ENCODE measurements at places on chromosomes 6 and 20. TPM values are rescaled to one million over a fixed set of nuclear protein-coding genes. Genes with fewer than 3 reads are reported as not detected.

DNA sequence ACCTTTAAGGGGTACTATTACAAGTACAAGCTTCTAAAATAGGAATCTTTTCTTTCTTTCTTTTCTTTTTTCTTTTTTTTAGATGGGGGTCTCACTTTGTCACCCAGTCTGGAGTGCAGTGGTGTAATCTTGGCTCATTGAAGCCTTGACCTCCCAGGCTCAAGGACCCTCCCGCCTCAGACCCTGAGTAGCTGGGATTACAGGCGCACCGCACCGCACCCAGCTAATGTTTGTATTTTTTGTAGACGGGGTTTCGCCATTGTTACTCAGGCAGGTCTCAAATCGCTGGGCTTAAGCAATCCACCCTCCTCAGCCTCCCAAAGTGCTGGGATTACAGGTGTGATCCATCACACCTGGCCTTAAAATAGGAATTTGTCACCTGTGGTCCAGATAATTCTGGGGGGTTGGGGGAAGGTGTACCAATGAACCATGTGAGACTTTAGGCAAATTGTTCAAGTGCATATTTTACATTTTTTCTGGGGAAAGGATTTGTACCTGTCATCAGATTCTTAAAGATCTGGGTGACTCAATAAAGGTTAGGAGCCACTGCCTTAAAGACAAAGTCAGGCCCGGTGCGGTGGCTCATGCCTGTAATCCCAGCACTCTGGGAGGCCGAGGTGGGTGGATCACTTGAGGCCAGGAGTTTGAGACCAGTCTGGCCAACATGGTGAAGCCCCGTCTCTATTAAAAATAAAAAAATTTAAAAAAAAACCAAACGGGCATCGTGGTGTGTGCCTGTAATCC lies 19.7 kb upstream of the SYNJ2 start:
- peaks cover 7% of the 10 kb centered on the region for H3K27me3 ChIP-seq
- peaks cover 23% of the 10 kb centered on the region for H3K36me3 ChIP-seq
- H3K27ac ChIP-seq: peak overlapping the region; percentile 82
- H3K4me3 ChIP-seq: peak overlapping the region; percentile 56

- no peaks in the 10 kb centered on the region for H3K36me3 ChIP-seq
- no peaks in the 10 kb centered on the region for H3K4me1 ChIP-seq
- no peaks in the 10 kb centered on the region for H3K27me3 ChIP-seq
- H3K4me3 ChIP-seq: no peak overlapping the region
Measured at GRCh38 chr6:168410035-168410434, 30.9 kb upstream of the SMOC2 start.

- H3K36me3 ChIP-seq: peaks cover 7% of the 10 kb centered on the region
- H3K4me1 ChIP-seq: no peaks in the 10 kb centered on the region
- H3K27me3 ChIP-seq: peaks cover 2% of the 10 kb centered on the region
- DNase-seq: no peak
- no peak overlapping the region for H3K27ac ChIP-seq
Measured at GRCh38 chr20:49207076-49207475, 12.1 kb upstream of the DDX27 start.

DNA sequence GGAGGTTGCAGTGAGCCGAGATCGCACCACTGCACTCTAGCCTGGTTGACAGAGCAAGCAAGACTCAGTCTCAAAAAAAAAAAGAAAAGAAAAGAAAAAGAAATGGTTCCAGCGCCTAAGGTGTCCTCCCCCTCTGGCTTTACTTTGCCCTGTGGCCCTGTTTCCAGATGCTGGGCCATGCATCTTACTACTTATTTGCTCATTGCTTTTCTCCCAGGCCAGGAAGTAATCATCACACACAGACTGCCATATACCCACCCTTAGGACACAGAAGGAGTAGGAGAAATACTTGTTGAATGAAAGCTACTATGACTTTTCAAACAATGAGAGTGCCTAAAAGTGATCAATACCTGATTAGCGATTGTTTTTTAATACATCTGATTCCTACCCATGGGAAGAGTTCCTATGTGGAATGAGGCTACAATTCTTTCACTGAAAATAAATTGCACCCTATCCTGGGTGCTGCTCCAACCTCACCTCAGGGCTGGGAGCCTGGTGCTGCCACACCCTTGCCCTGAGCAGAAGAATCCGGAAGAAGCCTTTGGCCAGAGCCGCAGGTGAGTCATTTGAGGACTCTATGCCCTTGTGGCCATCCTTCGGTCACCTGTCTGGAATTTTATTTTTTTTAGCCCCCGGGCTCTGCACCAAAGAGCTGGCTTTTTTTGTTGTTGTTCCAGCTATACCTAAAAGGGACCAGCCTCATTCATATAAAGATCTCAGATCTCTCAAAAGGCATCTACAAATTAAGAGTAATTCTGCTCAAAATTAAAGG lies 22.7 kb upstream of the TFAP2C start:
- no peak overlapping the region for H3K27ac ChIP-seq
- H3K27me3 ChIP-seq: peaks cover 2% of the 10 kb centered on the region
- no peaks in the 10 kb centered on the region for H3K4me1 ChIP-seq

DNA sequence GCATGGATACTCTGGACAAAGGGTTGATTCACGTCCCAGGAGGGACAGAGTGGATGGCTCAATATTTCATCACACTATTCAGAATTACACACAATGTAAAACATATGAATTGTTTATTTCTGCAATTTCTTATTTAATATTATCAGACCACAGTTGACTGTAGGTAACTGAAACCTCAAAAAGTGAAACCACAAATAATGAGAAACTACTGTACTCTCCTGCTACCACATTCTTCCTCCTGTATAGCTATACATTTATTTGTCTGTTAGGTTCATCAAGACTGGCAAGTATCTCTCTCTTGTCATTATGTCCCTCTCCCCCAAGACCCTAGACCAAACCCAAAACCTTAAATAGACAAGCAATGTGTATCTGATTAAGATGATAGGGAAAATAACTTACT lies 60.0 kb downstream of the SYCP2 start:
- DNase-seq: no peak
- H3K36me3 ChIP-seq: peaks cover 7% of the 10 kb centered on the region
- H3K27ac ChIP-seq: no peak overlapping the region
- H3K4me1 ChIP-seq: peaks cover 2% of the 10 kb centered on the region
- H3K27me3 ChIP-seq: no peaks in the 10 kb centered on the region

DNA sequence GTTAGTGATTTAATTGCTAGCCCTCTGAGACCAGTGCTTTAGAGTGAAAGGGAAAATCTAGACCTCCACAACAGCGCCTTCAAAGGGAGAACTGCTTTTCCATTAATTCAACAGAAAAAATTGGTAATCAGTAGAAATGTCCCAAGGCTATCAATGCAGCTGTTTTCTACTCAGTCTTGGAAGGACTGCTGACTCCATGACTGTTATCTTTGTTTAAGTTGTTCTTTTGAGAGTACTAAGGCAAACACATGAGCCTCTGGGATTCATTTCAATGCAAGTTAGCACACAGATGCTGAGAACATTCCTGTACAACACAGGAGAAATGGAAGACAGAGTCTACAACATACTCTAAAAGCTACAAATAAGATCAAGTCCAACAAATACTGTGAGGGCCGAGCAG lies 301.7 kb upstream of the PTCHD4 start:
- H3K4me3 ChIP-seq: no peak overlapping the region
- no peak for DNase-seq
- H3K27me3 ChIP-seq: no peaks in the 10 kb centered on the region
- no peak overlapping the region for H3K27ac ChIP-seq
- H3K36me3 ChIP-seq: no peaks in the 10 kb centered on the region

Gene SLC17A3
- 0.26 TPM for total RNA-seq

- DNase-seq: no peak
- H3K36me3 ChIP-seq: no peaks in the 10 kb centered on the region
- peaks cover 13% of the 10 kb centered on the region for H3K27me3 ChIP-seq
- no peaks in the 10 kb centered on the region for H3K4me1 ChIP-seq
- no peak overlapping the region for H3K4me3 ChIP-seq
- no peak overlapping the region for H3K27ac ChIP-seq
Measured at GRCh38 chr6:100913400-100914276, 32.5 kb upstream of the ASCC3 start.

- peaks cover 3% of the 10 kb centered on the region for H3K27me3 ChIP-seq
- no peaks in the 10 kb centered on the region for H3K4me1 ChIP-seq
- no peaks in the 10 kb centered on the region for H3K36me3 ChIP-seq
- H3K4me3 ChIP-seq: no peak overlapping the region
- no peak overlapping the region for H3K27ac ChIP-seq
Measured at GRCh38 chr6:1635305-1636010, 25.7 kb downstream of the FOXC1 start.

Gene NMBR
- not detected for total RNA-seq

DNA sequence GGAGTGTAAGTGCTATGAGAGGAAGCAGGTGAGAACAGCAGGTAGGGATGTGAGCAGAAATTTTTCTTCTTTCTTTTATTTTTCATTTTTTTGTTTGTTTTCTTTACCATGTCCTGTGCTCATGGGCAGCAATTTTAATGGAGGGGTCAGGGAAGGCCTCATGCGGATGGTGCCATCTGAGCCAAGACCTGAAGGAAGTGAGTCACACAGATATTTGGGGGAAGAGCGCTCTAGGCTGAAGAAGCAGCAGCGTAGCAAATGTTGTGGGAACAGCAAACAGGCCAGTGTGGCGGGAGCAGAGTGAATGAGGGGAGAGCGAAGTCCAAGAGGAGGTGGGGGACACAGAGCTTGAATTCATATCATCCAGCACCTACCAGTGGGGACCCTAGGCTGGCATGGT lies 12.7 kb downstream of the SPDEF start:
- no peaks in the 10 kb centered on the region for H3K36me3 ChIP-seq
- no peaks in the 10 kb centered on the region for H3K4me1 ChIP-seq
- H3K27ac ChIP-seq: no peak overlapping the region

DNA sequence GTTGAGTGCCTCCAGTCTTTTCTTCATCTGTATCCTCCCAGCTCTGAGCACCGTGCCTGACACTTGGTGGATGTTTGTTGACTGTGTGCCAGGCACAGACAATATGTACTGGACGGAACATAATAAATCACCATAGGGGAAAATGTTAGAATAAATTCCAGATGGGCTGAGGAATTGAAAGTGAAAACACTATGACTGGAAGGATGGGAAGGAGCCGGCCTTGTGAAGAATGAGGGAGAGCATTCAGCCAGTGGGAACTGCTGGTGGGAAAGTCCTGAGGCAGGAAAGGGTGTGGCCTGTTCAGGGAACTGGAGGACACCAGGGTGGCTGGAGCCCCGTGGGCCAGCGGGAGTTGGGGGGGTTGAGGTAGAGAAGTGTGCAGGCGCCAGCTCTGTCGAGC lies 75.4 kb downstream of the MTHFD1L start:
- peaks cover 39% of the 10 kb centered on the region for H3K36me3 ChIP-seq
- DNase-seq: no peak
- no peak overlapping the region for H3K4me3 ChIP-seq
- H3K27ac ChIP-seq: peak overlapping the region; percentile 26
- no peaks in the 10 kb centered on the region for H3K27me3 ChIP-seq

Gene DEFB132
- total RNA-seq: not detected

Gene PARD6B
- 4.2 TPM for total RNA-seq

- H3K4me3 ChIP-seq: no peak within 1 kb of the TSS
- H3K27me3 ChIP-seq: no peaks in the 10 kb centered on the region
- DNase-seq: no peak
- peaks cover 2% of the 10 kb centered on the region for H3K4me1 ChIP-seq
Measured at GRCh38 chr20:1557605-1558004, at the start of gene SIRPD. Gene SIRPD (minus strand): TSS chr20:1557705. CDS start chr20:1557653, 52 bp downstream.

- no peak overlapping the region for H3K4me3 ChIP-seq
- no peak overlapping the region for H3K27ac ChIP-seq
- DNase-seq: no peak
- peaks cover 13% of the 10 kb centered on the region for H3K36me3 ChIP-seq
- H3K27me3 ChIP-seq: no peaks in the 10 kb centered on the region
- peaks cover 64% of the 10 kb centered on the region for H3K4me1 ChIP-seq
Measured at GRCh38 chr20:32282461-32282860, 5.0 kb downstream of the KIF3B start.

GRCh38 chr20:59939879-59940128 lies 301 bp downstream of the PPP1R3D start:
- no peaks in the 10 kb centered on the region for H3K27me3 ChIP-seq
- H3K27ac ChIP-seq: peak overlapping the region; percentile 99
- peaks cover 19% of the 10 kb centered on the region for H3K36me3 ChIP-seq
- peaks cover 48% of the 10 kb centered on the region for H3K4me1 ChIP-seq
- H3K4me3 ChIP-seq: peak overlapping the region; percentile 99

Gene TAGAP
- total RNA-seq: 53.0 TPM

DNA sequence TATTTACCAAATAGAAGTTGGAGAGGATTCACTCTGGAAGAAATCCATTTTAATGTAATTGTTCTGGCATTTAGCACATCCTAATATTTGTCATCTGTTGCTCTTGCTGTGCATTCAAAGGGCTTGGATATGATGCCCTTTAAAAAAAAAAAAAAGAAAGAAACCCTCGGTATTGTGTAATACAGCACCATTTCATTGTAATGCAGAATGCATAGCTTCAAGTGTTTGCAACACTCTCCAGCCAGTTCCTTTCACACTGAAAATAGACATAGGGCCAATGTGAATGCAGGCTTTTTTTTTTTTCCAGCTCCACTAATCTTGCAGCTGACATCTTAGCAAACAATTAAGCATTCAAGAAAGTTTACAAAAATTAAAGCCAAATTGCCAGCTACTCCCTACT lies 197.4 kb upstream of the POU3F2 start:
- H3K27ac ChIP-seq: no peak overlapping the region
- no peaks in the 10 kb centered on the region for H3K4me1 ChIP-seq
- H3K27me3 ChIP-seq: peaks cover 3% of the 10 kb centered on the region
- DNase-seq: no peak
- H3K36me3 ChIP-seq: no peaks in the 10 kb centered on the region

DNA sequence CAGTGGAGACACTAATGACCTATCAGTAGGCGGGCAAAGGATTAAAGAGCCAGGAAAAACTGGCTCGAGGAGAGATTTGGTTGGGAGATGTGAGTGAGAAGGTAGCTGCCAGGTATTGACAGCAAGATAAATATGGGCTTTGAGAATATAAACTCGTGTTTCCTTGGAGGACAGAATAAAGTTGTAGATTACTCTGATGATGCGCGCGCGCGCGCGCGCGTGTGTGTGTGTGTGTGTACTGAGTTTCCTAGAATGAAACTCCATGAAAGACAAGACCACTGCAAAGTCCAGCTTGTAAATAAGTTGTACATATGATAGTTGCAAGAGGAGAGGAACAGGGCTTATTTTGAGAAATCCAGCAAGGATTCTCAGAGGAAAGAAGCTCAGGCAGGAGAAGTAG lies 13.3 kb upstream of the TREM2 start:
- no peaks in the 10 kb centered on the region for H3K36me3 ChIP-seq
- peaks cover 23% of the 10 kb centered on the region for H3K27me3 ChIP-seq
- no peaks in the 10 kb centered on the region for H3K4me1 ChIP-seq
- no peak for DNase-seq
- H3K4me3 ChIP-seq: no peak overlapping the region

- no peak overlapping the region for H3K27ac ChIP-seq
- no peak overlapping the region for H3K4me3 ChIP-seq
- no peak for DNase-seq
Measured at GRCh38 chr6:84568971-84569370, 195.4 kb downstream of the TBX18 start.

Gene PPP1R3G
- total RNA-seq: not detected

Gene CLDN20
- total RNA-seq: not detected

- no peaks in the 10 kb centered on the region for H3K27me3 ChIP-seq
- no peak for DNase-seq
- H3K4me3 ChIP-seq: no peak overlapping the region
- H3K4me1 ChIP-seq: no peaks in the 10 kb centered on the region
- H3K27ac ChIP-seq: no peak overlapping the region
Measured at GRCh38 chr6:143747347-143747842, 69.6 kb downstream of the PHACTR2 start.

GRCh38 chr20:44692932-44693480 lies 22.2 kb upstream of the CCN5 start:
- no peaks in the 10 kb centered on the region for H3K4me1 ChIP-seq
- H3K27me3 ChIP-seq: peaks cover 11% of the 10 kb centered on the region
- no peak for DNase-seq
- H3K4me3 ChIP-seq: no peak overlapping the region
- H3K36me3 ChIP-seq: peaks cover 1% of the 10 kb centered on the region
- no peak overlapping the region for H3K27ac ChIP-seq
